Ammon's horn (tissue), 1 donor: ENCODE measurements at places on chromosomes 6 and 20.

DNA sequence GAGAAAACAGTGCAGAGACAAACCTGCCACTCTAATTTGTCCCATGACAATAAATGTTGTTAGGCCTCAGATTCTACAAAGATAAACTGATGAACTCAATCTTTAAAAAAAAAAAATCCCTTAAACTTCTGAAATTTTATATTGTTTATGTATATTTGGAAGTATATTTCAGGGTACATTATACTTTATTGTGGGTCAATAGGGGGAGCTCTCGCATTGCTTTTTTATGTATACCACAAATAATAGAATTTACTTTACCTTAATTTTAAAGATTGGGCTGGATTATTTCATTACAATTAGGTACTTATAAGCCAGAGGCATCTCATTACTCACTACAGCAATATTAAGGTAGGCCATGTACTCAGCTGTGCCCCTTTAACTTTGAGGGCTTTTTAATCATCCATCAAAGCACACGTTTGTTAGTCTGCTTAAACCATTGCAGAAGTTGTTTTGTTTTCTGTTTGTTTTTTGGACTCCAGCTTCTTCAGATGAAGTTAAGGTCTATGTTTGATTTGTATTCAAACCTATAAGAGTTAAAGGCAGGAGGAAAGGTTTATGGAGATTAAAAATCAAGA is 56.3 kb upstream of the EYA4 start:
- DNase-seq = peak; percentile 40

DNA sequence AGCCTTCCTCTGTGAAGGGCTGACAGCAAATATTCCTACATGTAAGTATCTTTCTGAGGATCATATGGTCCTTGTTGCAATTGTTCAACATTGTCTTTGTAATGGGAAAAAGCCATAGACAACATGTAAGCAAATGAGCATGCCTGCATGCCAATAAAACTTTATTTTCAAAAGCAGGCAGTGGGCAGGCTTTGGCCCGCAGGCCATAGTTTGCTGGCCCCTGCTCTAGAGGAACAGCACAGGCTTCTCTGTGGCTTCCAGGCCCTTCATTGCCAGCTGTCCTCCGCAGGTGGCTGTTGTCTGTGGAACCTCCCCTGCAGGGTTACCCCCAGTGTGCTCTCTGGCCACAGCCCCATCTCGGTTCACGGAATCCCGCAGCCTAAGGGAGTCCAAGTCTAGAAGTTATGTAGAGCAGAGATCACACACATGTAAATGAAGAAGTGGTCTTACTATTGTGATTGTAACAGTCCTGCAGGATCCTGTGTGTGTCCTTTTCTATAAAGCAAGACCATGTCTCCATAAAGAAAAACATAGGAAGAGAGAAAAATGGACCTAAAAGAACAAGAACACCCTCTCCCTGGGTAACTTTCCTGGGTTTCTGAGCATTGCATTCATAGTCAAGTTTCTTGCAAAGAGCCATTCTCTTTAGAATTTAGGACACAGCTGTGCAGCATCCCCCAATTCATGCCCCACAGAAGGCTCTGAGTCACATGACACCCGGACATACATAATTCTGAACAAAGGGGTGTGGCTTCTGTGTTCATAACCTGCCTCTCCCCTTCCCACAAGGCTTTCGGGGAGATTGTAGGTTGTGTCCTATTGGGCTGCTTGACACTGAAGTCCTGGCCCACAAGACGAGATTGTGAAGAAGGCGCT is 10.0 kb downstream of the UNC93A start:
- no peak for DNase-seq

DNA sequence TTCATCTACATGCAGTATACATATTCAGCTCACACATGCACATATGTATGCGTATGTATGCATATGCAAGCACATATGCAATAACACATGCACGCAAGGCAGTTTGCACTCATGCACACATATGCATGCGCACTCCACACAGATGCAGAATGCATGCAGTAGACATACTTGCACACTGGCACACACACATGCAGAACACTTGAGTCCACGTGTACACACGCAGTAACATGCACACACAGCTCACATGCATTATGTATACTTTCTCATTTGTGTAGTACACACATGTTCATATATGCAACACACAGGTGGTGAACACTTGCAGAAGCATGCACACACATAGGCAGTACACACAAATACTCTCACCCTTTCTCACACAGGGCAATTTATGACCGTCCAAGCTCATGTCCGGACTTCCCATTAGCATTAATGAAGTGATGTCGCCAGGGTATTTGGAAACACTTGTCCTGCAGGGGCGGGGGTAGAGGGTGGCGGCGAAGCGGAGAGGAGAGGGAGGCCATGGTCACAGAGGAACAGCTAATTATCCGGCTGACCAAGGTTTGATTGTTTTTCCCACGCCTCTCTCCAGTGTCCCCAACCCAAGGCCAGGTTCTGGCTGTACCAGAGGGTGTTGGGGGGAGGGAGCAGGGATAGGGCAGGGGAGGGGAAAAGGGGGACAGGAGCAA is 91.3 kb downstream of the VEGFA start:
- DNase-seq = no peak

DNA sequence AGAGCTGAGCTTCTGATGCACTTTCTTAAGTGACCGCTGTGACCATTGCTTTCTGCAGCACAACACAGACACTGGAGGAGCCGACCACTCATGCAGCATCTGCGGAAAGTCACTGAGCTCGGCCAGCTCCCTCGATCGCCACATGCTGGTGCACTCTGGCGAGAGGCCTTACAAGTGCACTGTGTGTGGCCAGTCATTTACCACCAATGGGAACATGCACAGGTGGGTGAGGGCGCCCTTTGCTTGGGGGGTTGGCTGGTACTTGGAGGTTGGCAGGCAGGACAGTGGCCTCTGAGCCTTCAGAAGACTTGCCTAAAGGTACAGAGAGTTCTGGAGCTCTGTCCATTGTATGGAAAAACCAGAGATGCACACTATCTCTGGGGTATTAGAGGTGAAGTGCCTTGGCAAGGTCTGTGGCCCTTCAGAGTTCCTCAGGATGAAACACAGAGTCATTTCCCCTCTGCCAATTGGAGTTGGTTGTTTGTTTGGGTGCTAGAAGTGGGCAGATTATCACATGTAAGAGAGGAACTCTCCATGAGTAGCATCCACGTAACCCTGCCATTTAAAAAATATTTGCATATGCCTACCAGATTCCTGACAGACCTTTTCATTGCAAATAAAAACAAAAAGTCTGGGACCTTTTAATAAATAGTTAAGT is 81.5 kb downstream of the RREB1 start:
- DNase-seq = no peak

GRCh38 chr6:41690541-41691330 is 44.7 kb downstream of the TFEB start:
- DNase-seq = no peak

- DNase-seq = no peak
Measured at GRCh38 chr20:61730631-61731362, 334.9 kb downstream of the TAF4 start.

- no peak for DNase-seq
Measured at GRCh38 chr6:89758830-89759229, 60.8 kb downstream of the MDN1 start.

DNA sequence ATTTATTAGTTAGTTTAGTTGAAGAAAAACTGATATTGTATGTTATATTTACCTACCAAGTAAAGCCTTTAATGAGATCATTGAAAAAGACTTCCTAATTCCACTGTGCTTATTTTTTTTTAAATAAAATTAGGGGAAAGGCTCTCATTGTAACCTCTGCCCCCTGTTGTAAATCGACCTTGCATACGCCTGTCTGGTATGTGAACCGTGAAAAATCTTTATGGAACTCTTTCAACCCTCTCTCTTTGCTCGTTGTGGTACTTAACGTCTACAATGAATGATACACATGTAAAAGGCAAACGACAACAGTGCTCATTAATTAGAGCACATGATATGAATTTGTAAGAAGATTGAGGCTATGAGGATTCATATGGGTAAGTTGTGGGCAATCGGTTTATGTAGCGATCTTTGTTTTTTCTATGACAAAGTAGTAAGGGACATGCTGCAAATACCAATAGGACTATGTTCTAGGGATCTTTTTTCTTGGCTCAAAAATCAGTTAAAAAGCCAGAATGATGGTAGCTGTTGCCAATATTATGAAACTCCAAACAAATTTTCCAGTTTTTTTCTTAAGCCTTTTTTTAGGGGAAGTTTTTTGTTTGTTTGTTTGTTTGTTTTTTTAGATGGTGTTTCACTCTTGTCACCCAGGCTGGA is 119.0 kb upstream of the MCHR2 start:
- no peak for DNase-seq

DNA sequence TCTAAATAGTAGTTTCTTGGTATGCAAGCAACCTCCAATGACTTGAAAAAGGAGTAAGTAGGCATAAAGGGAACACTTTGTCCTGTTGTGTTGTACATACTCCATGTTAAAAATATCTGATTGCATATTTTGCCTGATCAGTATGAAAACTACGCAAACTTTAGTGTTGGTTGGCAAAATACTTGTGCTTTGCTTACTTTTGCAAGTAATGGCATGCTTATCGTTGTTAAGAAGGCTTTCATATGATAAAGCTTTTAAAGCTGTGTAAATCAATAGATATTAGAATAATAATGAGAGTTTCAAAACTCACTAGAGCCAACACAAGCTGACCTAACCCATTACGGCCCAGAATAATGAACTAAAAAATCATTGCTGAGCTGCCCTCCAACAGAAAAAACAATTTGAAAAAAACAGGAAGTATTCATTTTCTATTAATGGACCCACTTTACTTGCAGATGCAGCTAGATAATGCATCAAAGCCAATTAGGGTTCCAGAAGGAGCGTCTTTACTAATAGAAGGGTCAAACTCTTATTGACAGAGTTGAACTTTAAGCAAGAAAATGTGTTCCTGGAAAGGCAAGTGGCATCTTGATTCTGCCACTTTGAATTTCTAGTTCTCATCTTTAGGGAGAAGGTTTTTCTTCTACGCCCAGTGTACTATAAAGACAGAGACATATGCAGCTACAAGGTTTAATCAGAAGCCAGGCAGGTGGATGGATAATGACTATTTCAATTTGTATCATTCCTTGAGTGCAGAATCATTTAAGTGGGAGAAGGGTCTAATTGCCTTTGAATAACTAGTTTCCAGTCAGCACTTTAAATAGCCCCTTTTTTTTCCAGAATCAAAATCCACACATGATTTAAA is 82.2 kb downstream of the SNAP25 start:
- no peak for DNase-seq

DNA sequence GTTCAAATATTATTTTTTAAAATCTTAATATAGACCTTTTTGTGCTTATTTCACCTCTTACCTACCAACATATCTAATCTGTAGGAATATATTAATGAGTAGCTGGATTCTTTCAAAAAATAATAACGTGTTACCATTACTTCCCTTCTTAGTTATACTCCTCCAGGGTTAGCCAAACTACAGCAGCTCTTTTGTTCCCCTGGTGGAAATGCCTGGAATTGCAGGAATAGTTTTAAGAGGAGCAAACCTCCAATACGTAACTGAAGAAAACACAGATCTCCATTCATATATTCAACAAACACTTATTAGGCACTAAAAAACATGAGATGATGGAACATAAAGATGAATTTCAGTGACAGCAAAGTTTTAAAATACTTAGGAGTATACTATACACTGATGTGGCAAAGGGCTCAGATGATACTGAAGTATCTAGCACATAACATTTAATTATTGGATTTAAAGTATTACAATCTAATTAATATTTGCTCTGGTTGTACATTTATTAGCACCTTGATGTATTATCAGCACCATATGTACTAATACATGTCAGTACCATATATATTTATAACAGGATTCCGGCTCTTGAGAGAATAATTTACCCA is 78.3 kb downstream of the TBX18 start:
- no peak for DNase-seq

DNA sequence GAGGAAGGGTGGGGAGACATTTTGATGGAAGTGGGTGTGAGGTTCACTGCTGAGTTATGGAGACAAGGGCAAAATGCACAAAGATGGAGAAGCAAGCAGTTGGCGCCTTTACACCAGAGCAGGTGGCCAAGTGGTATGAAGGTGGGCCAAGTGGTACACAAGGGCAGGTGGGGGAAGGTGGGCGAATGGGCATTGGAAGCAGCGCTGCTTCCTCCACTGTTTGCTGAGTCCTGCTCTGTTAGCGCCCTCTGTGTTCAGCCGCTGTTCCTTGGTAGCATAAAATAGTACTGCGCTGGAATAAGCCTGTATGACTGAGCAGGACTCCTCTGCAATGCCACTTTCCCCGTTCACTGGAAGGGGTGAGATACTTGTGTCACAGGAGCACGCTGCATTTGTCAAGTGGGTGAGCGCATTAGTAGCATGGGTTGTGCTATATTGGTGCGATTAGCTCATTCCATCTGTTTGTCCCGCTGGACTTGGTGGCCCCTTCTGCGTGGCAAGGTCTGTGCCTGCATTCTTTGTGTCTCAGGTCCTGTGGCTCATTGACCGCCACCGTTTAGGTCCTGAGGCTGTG is 116.4 kb downstream of the TOX2 start:
- no peak for DNase-seq

- no peak for DNase-seq
Measured at GRCh38 chr20:63977739-63978276, 1.6 kb downstream of the SAMD10 start.

GRCh38 chr6:10382728-10383330 is 32.0 kb downstream of the TFAP2A start:
- no peak for DNase-seq

- no peak for DNase-seq
Measured at GRCh38 chr6:79610306-79611009, 20.7 kb upstream of the SH3BGRL2 start.

DNA sequence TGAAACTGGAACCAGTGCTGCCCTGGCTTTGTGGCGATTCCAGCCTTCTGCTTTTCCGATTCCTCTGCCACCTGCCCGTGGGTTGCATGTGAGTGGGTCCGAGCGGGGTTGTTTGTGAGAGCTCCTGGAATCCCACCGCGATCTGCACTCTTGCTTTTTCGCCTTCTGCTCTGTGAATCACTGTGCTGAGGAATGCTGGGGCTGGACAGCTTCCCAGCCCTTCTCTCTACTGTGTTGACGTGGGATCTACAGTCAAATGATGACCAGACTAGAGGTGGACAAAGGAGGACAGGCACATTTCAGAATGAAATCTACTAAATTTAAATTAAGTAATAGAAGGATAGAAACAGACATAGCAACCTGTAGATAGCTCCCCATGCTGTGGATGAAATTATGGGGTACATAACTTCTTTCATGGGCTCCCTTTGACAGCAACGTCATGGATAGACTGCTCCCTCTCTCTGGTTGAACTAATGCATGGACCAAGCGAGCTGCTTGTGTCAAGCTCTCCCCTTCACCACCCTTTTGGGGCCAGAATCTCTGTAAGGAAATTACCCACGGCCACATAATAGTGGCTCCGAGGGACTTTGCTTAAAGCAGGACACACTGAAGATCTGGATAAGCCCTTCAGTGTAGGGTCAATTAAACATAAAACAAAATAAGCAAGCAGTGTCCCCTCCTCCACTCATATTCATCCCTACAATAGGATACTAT is 2.0 kb downstream of the FNDC1 start:
- no peak for DNase-seq

DNA sequence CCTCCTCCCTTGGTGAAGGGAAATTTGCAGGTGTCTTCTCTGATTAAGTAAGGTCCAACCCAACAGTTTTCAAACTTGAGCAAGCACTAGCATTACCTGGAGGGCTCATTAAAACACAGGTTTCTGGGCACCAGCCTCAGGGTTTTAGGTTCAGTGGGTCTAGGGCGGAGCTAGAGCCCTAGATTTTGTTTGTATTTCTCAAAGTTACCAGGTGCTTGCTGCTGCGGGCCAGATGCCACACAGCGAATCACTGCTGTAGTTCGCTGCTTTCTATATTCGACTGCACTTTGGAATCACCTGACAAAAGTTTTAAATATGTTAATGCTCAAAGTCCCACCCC is 869 bp downstream of the COL21A1 start:
- no peak for DNase-seq

GRCh38 chr6:99013661-99014060 is 65.9 kb upstream of the FBXL4 start:
- no peak for DNase-seq

GRCh38 chr6:142500250-142500786 is 198.5 kb downstream of the ADGRG6 start:
- DNase-seq = no peak
